ENCODE measurements at places on chromosomes 3 and 15.

DNA sequence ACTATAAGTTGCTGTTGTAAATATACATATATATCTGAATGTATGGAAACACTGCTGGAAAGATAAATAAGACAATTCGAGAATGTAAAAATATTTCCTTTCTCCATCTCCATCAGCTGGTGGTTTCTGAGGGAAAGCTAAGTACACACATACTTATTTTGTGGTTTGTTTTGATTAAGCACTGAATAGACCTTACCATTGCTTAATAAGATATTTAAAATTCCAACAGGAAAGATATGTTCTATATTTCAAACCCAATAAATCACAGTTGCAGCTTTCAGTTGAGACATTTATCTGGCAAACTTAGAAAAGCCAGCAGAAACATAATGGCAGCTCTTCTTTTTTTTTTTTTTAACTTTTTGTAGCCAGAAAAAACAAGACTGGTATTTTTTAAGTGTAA is 160.4 kb downstream of the VGLL3 start:
- no peaks in the 10 kb centered on the region for H3K4me1 ChIP-seq
- H3K27ac ChIP-seq = no peak overlapping the region

DNA sequence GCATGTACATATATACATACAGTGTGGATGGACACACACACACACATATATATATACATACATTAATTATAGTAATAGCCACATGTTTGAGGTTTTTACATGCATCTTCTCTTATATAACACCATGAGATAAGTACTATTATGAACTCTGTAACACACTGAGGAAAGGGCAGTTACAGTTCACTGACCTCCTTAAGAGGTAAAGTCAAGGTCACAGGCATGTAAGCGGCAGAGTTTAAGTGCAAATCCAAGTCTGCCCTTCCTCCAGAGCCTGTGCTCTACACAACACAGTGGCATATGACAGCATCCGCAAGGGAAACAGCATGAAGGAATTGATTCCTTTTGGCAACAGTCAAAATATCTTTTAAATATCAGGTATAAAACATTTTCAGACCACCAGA is 26.4 kb downstream of the FHIT start:
- H3K36me3 ChIP-seq = no peaks in the 10 kb centered on the region
- no peaks in the 10 kb centered on the region for H3K27me3 ChIP-seq
- H3K4me1 ChIP-seq = no peaks in the 10 kb centered on the region
- no peak for DNase-seq
- H3K27ac ChIP-seq = no peak overlapping the region
- H3K4me3 ChIP-seq = no peak overlapping the region

GRCh38 chr3:13715961-13716360 is 163.9 kb downstream of the WNT7A start:
- H3K4me1 ChIP-seq = no peaks in the 10 kb centered on the region
- peak; percentile 34 for DNase-seq
- no peak overlapping the region for H3K27ac ChIP-seq
- H3K27me3 ChIP-seq = no peaks in the 10 kb centered on the region
- no peak overlapping the region for H3K4me3 ChIP-seq
- H3K36me3 ChIP-seq = no peaks in the 10 kb centered on the region

DNA sequence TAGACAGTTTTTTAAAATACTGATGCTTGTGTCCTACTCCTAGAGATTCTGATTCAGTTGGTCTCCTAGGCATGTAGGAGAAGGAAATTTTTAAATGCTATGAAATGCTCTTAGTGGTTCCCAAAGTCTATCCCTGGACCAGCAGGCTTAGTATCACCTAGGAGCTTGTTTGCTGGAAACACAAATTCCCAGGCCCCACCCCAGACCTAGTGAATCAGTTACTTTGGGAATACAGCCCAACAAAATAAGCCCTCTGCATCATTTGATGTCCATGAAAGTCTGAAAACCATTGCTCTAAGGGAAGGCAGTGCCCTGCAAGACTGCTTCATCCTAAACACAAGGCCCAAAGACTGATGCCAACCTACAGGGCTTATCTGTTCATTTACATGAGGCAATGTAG is 36.3 kb downstream of the CCNL1 start:
- DNase-seq = no peak
- H3K27me3 ChIP-seq = no peaks in the 10 kb centered on the region

- DNase-seq = no peak
- H3K4me3 ChIP-seq = no peak overlapping the region
- no peaks in the 10 kb centered on the region for H3K27me3 ChIP-seq
- no peaks in the 10 kb centered on the region for H3K4me1 ChIP-seq
Observed at GRCh38 chr3:64873400-64873799, 185.6 kb upstream of the ADAMTS9 start.

DNA sequence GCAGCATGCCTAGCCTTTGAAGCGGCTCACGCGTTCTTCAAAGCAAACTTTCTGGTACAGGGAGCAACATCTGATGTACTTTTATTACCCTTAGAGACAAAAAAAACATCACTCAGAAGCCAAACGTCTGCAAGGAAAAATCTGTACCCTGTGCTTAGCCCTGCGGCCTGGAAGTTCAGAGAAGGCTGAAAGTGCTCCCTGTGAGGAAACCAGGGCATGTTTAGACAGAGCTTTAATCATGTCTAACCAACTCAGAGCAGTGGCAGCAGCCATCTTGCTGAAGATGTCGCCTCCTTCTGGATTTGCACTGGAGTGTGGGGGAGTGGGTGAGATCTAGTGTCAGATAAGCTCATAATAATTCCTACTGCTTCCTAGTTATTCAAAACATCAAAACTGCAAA is 170.4 kb downstream of the P3H2 start:
- H3K27me3 ChIP-seq = no peaks in the 10 kb centered on the region
- DNase-seq = no peak
- H3K4me1 ChIP-seq = no peaks in the 10 kb centered on the region
- no peaks in the 10 kb centered on the region for H3K36me3 ChIP-seq
- no peak overlapping the region for H3K4me3 ChIP-seq

GRCh38 chr15:88021601-88022000 is 234.9 kb downstream of the NTRK3 start:
- DNase-seq = no peak
- no peaks in the 10 kb centered on the region for H3K4me1 ChIP-seq
- H3K27ac ChIP-seq = no peak overlapping the region
- H3K27me3 ChIP-seq = no peaks in the 10 kb centered on the region
- no peaks in the 10 kb centered on the region for H3K36me3 ChIP-seq
- H3K4me3 ChIP-seq = no peak overlapping the region

All from right atrium auricular region (tissue), 2 donors.